ENCODE measurements at places on chromosomes 5 and 9.

- DNase-seq, result no peak
These were observed 430.9 kb downstream of the DMAC1 start for GRCh38 chr9:7368410-7369292.

DNA sequence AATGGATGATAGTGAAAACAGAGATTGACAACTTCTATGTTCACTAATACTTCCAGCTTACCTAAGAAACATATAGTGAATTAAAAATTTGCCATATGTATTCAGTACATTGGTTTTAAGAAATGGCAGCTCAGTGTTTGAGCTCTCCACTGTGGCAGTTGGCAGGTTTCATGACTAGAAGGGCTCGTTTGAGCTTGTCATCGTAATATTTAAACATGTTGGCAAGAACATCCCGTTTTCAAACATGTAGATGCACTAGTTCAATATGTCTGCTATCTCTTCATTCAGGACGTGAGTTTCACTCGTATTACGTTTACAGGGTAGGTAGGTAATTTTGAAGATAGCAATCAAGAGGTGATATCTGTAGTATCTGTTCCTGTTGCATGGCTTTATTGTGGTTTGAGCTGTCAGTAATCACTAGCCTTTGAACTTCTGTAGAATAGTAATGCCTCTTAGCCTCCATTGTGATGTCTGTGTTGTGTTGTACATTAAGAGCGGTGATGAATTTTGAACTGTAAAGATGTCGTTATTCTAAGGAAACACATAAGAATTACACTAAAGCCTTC lies 74.8 kb downstream of the NLN start:
- DNase-seq, result no peak

DNA sequence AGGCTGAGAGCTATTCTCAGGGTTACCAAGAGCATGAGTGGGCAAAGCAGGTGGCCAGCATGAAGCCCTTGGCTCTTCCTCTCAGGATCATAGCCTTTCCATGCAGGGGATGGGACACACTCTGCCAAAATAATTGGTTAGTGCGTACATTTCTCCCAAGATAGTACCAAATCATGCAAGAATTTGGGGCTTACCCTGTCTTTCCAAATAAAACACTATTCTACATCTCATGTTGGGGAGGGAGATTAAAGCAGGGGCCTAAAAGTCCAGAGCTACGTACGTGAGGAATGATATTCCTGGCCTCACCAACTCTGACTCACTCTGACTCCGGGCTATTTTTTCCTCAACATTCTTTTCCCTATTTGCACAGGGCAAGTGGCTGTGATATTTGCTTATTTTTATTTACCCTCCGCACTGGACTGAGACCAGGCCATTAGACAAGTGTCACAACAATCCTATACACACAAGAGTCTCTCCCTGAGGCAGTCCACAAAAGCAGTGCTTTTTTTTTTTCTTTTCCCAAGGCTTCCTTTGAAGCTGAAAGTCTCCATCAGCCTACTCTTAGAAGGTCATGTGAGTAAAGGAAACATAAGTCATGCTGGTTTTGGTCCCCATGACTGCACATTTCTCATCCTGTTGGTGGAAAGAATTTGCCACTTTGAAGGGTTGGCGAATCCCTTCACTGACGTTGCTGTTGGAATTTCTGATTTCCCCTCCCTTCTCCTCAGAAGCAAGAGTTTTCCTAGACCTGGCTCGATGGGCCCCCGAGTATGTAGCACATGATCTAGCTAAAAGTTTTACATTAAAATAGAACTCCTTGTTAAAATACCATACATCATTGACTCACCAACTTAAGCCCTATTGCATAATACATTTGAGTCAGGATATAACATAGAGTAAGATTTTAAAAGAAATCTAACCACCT lies 40.0 kb downstream of the TMEM252 start:
- no peak for DNase-seq

DNA sequence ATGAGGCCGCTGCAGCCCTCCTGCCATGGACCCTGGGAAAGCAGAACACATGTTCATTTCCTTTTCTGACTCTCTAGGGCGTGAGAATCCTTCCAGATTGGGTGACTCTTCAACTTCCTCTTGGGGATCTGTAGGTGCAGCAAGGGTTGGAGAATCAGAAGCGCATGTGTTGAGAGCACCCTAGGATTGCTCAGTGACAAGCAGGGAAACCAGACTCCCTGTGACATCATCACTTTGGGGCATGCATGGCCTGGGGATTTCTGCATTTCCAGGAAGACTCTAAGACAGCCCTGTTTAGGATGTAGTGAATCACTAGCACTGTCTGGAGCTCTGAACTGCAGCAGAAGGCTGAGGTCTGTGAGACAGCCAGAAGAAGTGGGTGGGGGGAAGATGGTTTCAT lies 15.1 kb upstream of the LCP2 start:
- no peak for DNase-seq

DNA sequence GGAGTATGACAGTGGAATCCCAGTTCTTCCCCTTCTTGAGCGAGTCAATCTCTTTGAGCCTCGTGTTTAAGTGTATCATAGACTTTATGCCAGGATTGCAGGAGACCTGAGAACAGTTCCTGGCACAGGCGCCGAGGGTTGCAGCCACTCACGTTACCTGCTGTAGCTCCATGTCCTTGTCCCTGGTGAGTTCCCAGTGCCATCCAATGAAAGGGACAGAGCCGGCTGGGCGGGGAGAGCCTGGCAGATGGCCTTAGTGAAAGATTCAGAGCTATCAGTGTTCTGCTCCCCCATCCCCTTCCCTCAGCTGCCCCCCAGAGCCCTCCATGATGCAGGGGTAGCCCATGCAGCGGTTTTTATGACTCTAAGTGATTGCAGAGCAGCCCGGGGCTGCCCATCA lies 554.0 kb downstream of the BNC2 start:
- DNase-seq, result no peak

DNA sequence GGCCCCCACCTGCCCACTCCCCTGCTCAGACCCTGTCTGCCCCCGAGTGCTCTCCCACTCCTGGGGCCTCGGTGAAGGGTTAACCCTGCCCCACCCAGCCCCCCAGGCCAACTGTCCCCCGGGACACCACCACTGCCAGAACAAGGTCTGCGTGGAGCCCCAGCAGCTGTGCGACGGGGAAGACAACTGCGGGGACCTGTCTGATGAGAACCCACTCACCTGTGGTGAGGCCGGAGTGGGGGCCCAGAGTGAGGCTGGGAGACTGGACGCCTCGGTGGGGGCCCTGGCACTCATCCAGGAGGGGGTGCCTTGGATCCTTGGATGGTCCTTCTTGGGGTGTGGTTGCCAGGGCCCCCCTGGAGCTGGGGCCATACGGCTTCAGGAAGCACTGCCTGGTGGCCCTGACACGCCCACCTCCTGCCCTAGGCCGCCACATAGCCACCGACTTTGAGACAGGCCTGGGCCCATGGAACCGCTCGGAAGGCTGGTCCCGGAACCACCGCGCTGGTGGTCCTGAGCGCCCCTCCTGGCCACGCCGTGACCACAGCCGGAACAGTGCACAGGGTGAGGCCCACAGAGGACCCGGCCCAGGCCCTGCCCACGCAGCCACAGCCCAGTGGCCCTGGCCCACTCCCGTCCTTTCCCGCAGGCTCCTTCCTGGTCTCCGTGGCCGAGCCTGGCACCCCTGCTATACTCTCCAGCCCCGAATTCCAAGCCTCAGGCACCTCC lies 2.1 kb downstream of the MAMDC4 start:
- peak; percentile 29 for DNase-seq

DNA sequence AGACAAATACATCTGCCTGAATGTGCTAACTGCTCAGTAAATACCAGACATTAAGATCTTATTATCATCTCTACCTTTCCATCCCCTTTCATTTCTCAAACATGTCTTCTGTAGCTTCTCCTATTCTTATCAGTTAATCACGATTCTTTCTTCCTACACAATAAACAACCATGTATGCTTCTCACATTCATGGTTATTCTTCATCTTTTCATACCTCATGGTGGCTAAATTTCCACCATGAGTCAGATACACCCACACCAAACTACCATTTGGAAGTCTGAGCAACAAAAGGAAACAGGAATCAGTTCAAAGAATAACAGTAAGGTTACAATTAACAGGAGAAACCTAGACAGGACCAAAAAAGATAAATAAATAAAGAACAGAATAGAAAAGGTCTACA lies 7.7 kb downstream of the ZNF622 start:
- no peak for DNase-seq

DNA sequence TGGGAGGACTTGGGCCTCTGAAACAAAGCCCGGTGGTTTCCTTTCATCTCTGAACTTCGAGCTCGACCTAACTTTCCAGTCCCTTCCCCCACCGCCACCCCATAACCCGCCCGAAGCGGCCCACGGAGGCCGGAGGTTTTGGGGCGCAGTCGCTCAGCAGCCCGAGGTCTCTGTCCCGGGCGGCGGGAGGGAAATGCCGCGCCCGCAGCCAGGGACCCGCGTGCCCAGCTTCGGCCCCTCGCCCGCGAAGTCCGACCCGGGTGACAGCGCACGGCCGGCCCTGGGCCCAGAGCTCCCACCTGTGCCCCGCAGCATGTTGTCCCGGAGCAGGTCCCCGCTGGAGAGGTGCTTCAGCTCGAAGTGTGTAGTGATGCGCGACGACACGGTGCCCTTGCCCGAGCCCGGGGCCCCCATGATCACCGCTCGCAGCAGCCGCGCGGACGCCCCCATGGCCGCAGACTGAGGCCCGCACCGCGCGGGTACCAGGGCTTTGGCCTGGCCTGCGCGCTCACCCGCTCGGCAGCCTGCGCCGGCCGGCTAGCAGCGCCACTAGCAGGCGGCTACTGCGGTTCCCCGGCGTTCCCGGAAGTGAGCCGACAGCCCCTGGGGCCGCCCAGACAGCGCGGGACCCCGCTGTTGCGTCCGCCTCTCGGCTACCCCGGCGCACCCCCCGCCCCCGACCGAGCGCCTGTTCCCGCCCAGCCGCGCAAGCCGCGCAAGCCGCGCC lies at the start of gene AK3:
AK3 (minus strand) TSS at position 565 of the 727 bp plus-strand sequence; CDS start at position 450, 115 bp downstream.
- peak; percentile 93 for DNase-seq

GRCh38 chr5:125017796-125018195 lies 271.4 kb upstream of the ZNF608 start:
- DNase-seq, result no peak

DNA sequence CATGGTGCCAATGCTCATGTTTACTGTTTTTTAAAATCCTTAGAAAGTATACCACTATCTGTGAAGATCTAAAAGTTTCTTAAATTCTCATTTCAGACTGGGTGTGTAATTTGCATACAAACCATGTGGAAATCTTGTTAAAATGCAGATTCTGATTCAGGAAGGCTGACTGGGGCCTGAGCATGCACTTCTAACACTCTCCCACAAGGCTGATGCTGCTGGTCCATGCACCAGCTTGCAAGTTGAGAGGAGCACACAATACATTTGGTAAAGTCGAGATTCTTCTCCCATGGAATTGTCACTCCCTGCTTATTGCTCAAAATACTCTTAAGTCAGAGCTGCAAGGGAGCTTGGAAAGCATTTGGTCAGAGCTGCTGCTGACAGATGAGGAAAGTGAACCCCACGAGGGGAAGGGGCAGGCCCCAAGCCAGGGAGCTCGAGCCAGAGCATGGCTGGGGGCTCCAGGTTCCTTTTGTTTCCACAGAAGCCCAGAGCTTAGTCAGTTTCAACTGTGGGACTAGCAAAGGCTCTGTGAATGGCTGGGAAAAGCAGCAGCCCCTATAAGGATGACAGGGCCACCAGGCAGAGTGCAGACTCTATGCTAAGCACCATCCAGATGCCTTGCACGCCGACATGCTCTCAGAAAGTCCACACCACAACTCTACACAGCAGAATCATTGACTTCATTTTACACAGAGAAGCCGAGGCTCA lies 93.5 kb upstream of the HAND1 start:
- DNase-seq, result no peak

DNA sequence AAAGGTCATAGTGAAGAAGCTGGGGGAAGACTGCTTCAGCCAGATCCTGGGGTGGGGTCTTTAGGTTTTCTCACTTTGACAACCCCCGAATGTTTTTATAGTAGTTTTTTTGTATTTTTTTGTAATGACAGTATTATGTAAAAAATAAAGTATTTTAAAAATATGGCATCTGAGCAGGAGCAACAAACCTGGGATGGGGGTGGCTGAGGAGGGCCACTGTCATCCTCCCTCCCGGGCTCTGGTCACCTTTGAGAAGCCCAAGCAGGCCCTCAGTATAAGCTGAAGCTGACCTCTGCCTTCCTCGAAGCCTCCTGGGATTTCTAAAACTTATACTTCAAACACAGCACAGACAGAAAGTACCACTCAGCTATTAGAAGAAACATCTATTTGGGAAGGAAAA lies 8.7 kb downstream of the DNAJB5 start:
- no peak for DNase-seq

GRCh38 chr5:125896368-125896767 lies 526.8 kb upstream of the GRAMD2B start:
- no peak for DNase-seq

DNA sequence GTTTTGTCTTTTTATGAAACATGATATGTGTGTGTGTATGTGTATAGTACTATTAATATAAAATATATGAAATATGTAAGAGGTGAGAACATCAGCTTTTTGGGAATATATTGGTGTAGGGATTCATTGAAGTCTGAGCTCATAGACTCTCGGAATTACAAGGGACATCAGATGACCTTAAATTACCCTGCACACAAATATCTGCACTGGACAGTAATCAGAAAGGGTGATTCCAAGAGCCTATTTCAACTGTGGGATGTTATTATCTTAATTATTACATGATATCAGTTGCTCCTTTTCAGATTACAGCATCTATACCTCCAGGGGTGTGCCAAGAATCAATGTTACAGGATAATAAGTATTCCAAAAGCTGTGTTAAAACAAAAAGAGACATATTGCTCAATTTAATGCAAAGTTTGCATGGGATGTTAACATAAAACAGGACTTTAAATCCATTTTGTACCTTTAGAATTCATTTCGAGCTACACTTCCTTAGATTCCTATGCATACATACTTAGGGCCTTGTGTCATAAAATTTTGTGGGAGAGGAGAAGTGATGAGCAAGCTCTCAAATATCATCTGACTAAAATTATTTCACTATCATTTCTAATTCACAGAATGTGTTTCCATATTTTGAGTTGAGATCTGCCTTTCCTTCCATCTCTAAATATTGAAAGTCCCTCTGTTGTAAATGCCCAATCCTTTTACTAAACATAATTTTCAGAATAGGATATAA lies 365.2 kb downstream of the BRINP1 start:
- no peak for DNase-seq

DNA sequence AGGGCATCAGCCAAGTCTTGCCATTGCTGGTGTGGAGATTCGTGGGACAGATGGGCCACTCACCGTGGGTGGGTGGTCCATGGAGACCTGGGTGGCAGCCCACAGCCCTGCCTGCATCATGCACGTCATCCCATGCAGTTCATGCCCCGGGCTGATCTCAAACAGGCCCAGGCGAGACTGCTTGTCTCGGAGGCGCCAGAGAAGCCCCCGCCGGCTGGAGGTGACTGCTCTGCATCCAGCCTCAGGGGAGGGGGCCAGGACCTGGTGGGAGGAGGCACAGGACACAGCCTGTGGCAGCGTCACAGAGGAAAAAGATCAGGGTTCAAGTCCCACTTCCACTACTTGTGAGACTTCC lies 975 bp downstream of the PIP5KL1 start:
- no peak for DNase-seq

GRCh38 chr5:6307304-6307703 lies 71.0 kb downstream of the MED10 start:
- no peak for DNase-seq

DNA sequence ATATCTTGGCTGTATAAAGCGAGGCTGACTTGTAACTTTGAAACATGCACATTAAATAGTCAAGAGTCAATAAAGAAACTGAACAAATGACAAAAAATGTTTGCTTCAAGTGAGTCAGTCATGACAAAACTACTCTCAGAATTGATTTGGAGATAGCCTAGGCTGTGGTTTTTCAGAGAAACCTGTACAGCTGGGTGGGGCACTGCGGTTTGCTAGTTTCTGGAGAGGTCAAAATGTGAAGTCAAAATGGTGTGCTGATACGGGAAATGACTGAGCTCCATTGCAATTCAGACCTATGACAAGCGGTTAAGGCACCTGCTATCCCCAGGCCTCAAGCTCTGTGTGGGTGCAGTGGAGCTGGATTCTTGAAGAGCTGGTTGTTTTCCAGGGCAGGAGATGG lies 10.3 kb upstream of the CD180 start:
- peak; percentile 84 for DNase-seq
